Tibial nerve (tissue), 4 donors: ENCODE measurements at places on chromosomes 3 and 15. TPM values are rescaled to one million over a fixed set of nuclear protein-coding genes. Genes with fewer than 3 reads are reported as not detected.

The CEP70 gene
- 21.1 TPM for total RNA-seq

The GABRG3 gene
- total RNA-seq: not detected

The STAB1 gene
- total RNA-seq: 527 TPM

The ARPP19 gene
- 105 TPM for total RNA-seq

The LTK gene
- total RNA-seq: not detected

The BTLA gene
- total RNA-seq: 5.4 TPM

The CGNL1 gene
- 15.9 TPM for total RNA-seq

The SUCNR1 gene
- total RNA-seq: 0.84 TPM

The DNASE1L3 gene
- total RNA-seq: 1.5 TPM

The ABI3BP gene
- total RNA-seq: 148 TPM

The MAP3K13 gene
- total RNA-seq: 14.4 TPM

The SLC24A5 gene
- total RNA-seq: 0.84 TPM

The LRRC57 gene
- 16.1 TPM for total RNA-seq

The CHL1 gene
- 156 TPM for total RNA-seq

The PRTG gene
- 2.6 TPM for total RNA-seq

The CCRL2 gene
- total RNA-seq: 2.7 TPM

The NAA80 gene
- 24.3 TPM for total RNA-seq

The CIDEC gene
- 160 TPM for total RNA-seq

The IL5RA gene
- total RNA-seq: not detected

The NMNAT3 gene
- 12.6 TPM for total RNA-seq
